ENCODE measurements at places on chromosomes 3 and 15. TPM values are rescaled to one million over a fixed set of nuclear protein-coding genes. Genes with fewer than 3 reads are reported as not detected.

GRCh38 chr15:52509500-52510245 is 19.0 kb downstream of the MYO5A start:
- no peak for DNase-seq

GRCh38 chr15:48614051-48614450 is 31.5 kb downstream of the FBN1 start:
- DNase-seq: no peak

- DNase-seq: no peak
Observed at GRCh38 chr3:188220097-188220788, 66.3 kb downstream of the LPP start.

DNA sequence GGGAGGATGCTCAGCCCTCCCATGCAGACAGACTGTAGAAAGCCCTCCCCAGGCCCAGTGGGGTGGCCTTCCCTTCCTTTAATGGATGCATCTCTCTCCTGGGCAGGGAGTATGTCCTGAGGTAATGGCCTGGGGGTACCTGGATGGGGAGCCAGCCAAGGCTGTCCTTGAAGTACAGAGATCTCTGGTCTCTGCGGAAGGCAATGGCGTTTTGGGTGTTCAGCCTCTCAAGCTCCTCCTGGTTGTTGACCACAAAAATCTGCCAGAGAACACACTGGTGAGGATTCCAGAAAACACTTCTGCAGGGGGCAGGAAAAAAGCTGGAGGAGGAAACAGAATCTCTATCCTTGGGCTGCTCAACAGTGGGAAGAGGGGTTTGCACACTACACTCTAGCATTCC is 28.9 kb downstream of the EAF1 start:
- DNase-seq: no peak

GRCh38 chr15:31867536-31868442 is 162.5 kb upstream of the CHRNA7 start:
- DNase-seq: peak; percentile 8

GRCh38 chr3:103082501-103082900 is 647.7 kb downstream of the ZPLD1 start:
- DNase-seq: no peak

DNA sequence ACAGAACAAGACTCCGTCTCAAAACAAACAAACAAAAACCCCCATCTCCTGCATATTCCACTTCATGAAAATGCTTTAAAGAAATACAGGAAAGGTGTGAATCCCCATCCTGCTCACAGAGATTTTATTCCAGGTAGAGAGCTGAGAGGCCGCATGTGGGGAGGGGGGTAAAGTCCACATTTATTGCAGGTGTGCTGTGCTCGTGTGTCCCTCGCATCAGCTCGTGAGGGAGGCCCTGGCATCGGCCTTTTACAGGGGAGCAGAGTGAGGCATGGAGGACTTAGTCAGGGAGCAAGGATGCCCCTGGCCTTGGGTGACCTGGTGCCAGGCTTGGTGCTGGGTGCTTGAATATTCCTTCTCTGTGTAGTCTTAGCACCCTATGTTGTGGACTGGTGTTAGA is 413.5 kb upstream of the C2CD4B start:
- DNase-seq: no peak

DNA sequence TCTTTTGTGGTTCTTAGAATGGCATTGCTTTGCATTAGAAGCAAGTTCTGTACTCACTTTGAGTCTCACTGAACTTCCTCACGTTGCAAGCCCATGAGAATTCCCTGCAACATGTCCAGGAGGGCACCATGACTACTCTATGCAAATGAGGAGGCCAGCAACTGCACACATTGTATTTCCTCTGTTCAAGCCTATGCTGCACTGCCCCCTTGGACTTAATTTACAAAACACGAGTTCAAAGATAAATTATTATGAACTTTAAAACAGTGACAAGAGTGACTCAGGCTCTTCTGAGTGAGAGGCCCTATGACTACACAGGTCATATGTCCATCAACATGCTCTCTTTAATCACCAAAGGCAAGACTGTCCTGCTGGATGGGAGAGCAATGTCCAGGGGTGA is 484.2 kb upstream of the ATP11B start:
- DNase-seq: peak; percentile 30

DNA sequence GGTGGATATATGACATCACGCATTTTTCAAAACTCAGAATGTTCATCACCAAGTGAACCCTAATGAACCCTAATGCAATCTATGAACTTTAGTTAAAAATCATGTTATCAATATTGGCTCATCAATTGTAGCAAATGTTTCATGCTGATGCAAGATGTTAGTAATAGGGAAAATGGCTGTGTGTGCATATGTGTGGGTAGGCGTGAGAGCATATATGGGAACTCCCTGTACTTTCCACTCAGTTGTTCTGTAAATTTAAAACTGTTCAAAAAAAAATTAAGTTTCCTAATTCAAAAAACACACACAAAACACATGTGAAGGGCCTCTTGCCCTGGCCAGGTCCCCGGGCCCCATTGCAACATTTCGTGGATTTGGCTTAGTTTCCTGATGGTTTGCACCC is 89.7 kb upstream of the PROK2 start:
- no peak for DNase-seq

- DNase-seq: peak; percentile 69
Observed at GRCh38 chr3:173711619-173712018, 314.1 kb downstream of the NLGN1 start.

- DNase-seq: no peak
Observed at GRCh38 chr3:46979958-46980497, 562 bp downstream of the NBEAL2 start.

GRCh38 chr3:23710555-23710954 is 95.2 kb upstream of the UBE2E1 start:
- peak; percentile 82 for DNase-seq

DNA sequence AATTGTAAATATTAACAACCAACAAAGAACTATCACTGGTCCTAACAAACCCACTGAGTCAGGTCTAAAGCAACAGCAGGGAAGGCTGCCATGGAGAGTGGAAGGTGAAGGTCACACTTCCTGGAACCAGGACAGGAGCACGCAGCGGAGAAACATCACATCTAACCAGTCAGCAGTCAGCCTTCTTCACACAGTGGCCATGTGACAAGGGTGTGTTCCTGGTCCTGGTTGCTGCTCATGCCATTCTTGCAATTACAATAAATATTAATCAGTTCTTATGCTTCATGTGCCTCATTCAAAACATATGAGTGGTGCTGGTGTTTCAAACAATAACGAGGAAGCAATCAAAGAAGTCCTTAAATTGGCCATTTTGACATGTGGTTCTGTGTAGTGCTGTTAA is 162.8 kb downstream of the ARRDC4 start:
- no peak for DNase-seq

DNA sequence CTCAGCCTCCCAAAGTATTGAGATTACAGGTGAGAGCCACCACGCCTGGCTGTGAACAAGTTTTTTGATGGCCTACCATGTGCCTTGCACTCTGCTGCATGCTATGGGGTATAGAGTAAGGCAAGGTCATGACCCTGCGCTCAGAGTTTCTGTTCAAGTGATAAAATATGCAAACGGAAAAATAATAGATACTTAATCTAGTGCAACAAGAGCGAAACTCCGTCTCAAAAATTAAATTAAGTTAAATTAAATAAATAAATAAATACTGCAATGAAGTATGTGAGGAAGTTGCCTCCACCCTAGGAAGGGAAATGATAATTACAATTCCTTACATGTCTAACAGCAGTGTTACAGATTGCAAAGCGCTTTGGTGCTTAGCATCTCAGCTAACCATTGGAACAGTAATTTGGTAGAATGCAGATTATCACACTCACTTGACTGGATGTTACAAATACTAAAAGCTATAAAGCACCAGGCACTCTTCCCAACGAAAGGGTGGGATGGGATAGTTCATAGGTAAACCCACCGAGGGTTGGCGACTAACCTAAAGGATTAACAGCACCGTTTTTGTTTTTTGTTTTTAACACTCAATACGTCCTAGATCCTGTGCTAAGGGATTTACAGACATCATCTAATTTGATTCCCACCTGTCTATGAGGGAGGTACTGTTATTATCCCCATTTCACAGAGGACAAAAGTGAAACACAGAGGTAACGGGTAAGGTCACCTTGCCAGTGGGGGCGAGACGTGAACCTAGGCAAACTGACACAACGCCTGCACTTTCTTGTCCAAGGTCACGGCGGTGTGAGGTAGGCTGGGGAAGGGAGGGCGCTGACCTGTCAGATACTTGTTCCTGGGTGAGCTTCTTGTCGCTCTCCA is 793 bp upstream of the FANCD2 start:
- DNase-seq: no peak

DNA sequence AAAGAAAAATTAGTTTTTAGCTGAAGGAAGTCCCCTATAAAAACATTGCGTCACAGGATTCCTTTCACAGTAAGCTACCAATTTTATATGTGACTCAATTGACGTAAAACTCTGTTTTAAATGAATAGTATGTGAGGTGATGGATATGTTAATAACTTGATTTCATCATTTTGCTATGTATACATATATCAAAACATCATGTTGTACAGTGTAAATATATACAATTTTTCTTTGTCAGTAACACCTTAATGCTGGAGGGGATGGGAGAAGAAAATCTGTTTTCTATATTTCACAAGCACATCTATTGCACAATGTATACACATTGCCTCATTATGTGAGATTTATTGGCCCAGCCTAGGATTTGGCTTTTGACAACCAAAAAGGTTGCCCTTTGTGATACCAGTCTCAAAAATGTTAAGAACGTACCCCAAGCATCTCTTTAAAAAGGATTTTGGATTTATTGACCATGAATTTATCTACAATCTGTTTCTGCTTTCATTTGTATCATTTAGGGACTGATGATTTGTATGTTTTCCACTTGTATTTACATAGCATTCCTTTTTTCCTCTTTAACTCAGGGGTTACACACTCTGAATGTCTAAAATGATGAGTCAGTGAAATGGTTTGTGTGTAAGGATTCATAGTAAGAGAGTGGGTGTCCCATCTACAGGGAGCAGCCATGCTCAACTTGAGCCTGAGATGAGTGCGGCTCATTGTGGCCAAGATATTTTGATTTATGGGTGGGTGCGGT is 62.6 kb downstream of the CRTC3 start:
- peak; percentile 80 for DNase-seq

DNA sequence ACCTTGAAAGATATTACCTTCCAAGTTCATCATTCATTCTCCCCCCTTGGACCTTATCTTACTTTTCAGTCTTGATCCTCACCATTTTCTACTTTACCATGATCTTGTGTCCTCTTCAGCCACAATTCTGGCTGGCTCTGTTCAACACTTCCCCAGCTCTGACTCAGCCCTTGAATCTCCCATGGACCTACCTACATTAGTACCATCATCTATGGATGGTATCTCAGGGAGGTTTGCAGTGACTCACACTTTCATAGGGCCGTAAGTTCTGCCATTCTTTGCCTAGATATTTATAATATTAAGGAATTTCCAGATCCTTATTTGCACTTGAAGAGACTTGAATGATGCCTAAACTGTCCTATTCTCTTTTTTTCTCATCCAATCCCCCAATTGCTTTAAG is 213.7 kb upstream of the RORA start:
- DNase-seq: no peak

- no peak for DNase-seq
Observed at GRCh38 chr3:38460377-38461270, 6.9 kb downstream of the ACVR2B start.

- no peak for DNase-seq
Observed at GRCh38 chr15:99132122-99132521, 27.2 kb downstream of the SYNM start.

DNA sequence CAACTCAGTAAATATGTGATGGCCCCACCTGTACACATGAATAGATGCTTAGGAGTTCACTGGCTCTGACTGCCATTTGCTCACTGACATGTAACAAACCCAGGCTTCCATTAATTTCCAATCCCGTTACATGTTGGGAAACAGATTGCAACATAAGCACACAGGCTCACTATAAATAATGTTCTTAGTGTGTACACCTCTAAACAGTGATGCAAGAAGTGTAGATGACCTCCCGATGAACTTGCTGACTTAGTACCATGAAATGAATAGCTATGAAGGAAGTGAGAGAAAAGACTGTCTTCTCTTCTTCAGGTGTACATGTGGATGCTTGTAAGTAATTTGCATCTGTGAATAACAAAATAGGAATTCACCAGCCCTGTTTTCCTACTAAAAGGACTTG is 21.4 kb upstream of the FSIP1 start:
- DNase-seq: peak; percentile 26

- no peak for DNase-seq
Observed at GRCh38 chr3:81242871-81243270, 518.6 kb downstream of the GBE1 start.

GOLGA8Q gene
- 0.84 TPM for total RNA-seq

DPPA2 gene
- total RNA-seq: 0.48 TPM

HESX1 gene
- 0.67 TPM for total RNA-seq

CAMK1 gene
- 7.1 TPM for total RNA-seq

AGBL1 gene
- total RNA-seq: not detected

CCR2 gene
- not detected for total RNA-seq

CFAP91 gene
- not detected for total RNA-seq

SEMA3G gene
- total RNA-seq: 0.26 TPM
